ENCODE measurements at places on chromosomes 5 and 9.

GRCh38 chr5:8561224-8561840 lies 692.4 kb downstream of the MTRR start:
- DNase-seq = no peak

DNA sequence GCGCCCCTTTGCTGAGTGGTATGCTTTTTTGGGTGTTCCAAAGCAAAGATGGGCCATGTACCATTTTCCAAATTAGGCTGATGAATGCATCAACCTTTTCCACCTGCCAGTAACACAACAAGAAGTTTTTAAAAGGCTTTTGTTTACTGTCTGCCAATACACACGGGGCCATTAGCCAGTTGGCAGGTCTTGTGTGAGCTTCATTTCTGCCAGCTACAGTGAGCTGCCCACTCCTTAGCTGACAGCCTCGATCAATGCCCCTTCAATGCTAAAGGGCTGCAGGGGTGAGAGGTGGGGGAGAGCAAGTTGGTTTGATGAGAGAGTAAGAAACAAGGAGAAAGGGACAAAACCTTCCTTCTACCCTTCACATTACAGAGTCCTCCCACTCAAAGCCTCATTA lies 128.7 kb downstream of the C5orf15 start:
- DNase-seq = no peak

DNA sequence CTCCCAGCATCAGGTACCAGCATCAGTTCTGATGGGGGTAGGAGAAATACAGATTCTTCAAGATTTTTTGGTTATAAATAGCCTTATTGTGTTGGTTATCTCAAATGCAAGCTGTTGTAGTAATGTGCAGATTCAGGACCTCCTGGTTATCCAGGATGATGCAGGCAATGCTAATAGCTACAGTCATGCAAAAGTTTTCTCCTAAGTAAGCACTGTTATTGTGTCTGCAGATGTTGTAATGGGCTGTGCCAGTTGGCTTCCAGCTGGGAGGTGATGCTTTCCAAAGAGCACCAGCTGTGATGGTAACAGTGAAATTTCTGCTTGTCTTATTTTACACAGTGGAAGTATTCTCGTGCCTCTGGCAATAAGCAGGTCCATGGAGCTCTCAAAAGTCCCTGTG lies 719.2 kb upstream of the CTNND2 start:
- DNase-seq = no peak

- no peak for DNase-seq
Measured at GRCh38 chr9:89598926-89599325, 5.9 kb upstream of the GADD45G start.

DNA sequence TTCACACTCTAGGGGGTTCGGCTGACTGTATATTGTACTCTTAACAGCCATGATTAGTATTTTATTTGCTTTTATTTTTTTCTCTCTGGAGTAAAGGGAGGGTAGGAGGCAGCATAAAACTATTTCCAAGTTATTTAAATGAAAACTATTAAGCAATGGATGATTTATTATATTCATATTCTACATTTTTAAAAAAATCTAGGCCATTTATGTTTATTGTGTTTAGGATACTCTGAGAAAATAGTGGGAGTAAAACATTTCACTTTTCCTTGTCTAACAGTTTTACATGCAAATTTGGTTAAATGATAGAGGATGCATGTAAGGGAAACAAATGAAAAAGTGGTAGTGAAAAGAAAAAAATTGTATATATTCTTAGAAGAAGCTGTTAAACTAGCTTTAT lies 276.3 kb downstream of the GAS1 start:
- no peak for DNase-seq
